Adrenal gland (tissue), 19 donors: ENCODE measurements at places on chromosomes 12 and 14. TPM values are rescaled to one million over a fixed set of nuclear protein-coding genes. Genes with fewer than 3 reads are reported as not detected.
A peak's percentile ranks its signal among the peaks of the same experiment; 100 is the strongest.

GRCh38 chr12:94663071-94663470 is 12.7 kb upstream of the TMCC3 start:
- no peak for DNase-seq
- H3K27me3 ChIP-seq, result no peaks in the 10 kb centered on the region
- no peak overlapping the region for H3K27ac ChIP-seq
- no peaks in the 10 kb centered on the region for H3K36me3 ChIP-seq
- H3K4me3 ChIP-seq, result no peak overlapping the region

DNA sequence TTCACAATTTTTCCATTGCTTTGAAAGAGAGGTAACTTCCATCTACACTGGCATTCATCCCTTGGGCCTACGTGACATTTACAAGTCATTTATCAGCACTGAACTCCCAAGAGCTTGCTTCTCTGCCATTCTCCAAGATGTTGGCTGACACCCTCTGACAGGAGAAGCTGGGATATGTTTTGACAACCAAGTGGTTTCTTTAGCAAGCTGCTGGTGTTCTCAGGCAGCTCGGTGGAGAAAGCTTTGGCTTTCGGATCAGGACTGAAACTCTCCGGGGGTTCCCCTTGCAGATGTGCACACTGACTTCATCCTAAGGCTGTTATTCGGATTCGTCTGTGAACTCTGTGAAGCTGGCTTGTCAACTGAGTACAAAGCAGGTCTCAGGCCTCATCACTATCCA is 15.7 kb downstream of the KCNA5 start:
- H3K27ac ChIP-seq, result no peak overlapping the region
- H3K4me3 ChIP-seq, result no peak overlapping the region
- no peaks in the 10 kb centered on the region for H3K27me3 ChIP-seq
- no peaks in the 10 kb centered on the region for H3K36me3 ChIP-seq
- no peaks in the 10 kb centered on the region for H3K4me1 ChIP-seq

- no peak for DNase-seq
- no peaks in the 10 kb centered on the region for H3K27me3 ChIP-seq
- H3K27ac ChIP-seq, result no peak overlapping the region
- no peaks in the 10 kb centered on the region for H3K4me1 ChIP-seq
These were observed 61.9 kb upstream of the IFNG-AS1 start for GRCh38 chr12:67927324-67927723.

GRCh38 chr12:118590406-118591150 is 214.2 kb downstream of the SUDS3 start:
- H3K27me3 ChIP-seq, result no peaks in the 10 kb centered on the region
- no peak overlapping the region for H3K27ac ChIP-seq
- H3K4me1 ChIP-seq, result no peaks in the 10 kb centered on the region
- no peak overlapping the region for H3K4me3 ChIP-seq

DNA sequence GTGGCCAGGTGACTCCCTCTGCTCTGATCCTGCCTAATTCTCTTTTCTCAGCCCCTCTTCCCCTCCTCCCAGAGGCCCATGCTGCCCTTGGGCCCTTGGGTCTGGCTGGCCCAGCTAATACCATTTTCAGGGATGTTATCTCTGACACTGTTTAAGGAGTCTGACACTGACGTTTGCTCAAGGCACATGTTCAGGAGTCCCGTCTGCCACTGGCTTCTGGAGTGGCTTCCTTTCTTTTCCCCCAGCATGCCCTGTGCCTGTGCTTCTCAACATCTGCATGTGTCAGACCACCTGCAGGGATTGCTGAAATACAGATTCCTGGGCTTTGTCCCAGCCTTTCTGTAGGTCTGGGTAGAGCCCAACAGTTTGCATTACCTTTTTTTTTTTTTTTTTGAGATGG is 128.9 kb downstream of the BCL11B start:
- H3K27me3 ChIP-seq, result no peaks in the 10 kb centered on the region
- no peaks in the 10 kb centered on the region for H3K4me1 ChIP-seq
- no peak overlapping the region for H3K4me3 ChIP-seq
- DNase-seq, result no peak
- no peak overlapping the region for H3K27ac ChIP-seq

HOXC12 gene
- total RNA-seq, result not detected

DNA sequence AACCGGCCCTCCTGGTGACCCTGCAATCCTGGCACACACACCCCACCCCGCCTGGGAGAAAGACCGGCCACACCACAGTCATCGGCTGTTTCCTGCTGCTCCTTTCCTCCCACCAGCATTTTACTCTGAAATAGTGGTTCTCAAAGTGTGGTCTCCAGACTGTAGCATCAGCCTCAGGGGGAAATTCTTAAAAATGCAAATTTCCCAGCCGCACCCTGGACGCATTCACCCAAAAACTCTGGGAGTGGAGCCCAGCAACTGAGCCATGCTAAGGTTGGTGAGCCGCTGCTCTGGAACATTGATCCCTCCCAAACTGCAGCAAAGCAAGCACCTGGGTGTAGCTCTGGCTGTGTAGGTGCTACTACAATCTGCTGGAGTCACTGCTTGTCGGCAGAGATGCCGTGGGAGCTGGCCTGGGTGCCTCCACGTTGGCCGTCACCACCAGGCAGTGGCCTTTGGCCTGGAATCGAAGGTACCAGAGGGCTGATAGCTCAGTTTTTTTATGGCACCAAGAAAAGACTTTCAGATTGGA is 38.4 kb upstream of the BCL2L14 start:
- H3K27ac ChIP-seq, result no peak overlapping the region
- H3K36me3 ChIP-seq, result no peaks in the 10 kb centered on the region
- no peaks in the 10 kb centered on the region for H3K27me3 ChIP-seq
- no peaks in the 10 kb centered on the region for H3K4me1 ChIP-seq

KRT85 gene
- not detected for total RNA-seq

DNA sequence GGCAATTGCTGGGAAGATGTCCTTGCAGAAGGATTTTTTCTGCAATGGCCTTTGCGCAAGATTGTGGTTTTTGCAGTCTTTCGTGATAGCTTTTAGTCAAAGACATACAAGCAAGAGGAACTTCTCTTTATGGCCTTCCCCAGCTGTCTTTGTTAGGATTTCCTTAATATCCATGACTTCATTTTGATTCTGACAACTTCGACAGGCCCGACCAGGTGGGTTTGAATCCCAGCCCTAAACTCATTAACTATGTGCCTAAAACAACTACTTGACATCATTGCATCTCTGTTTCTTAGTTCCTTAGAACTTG is 13.3 kb upstream of the VRK1 start:
- no peaks in the 10 kb centered on the region for H3K27me3 ChIP-seq
- H3K27ac ChIP-seq, result no peak overlapping the region
- no peak overlapping the region for H3K4me3 ChIP-seq
- no peaks in the 10 kb centered on the region for H3K36me3 ChIP-seq
- no peaks in the 10 kb centered on the region for H3K4me1 ChIP-seq

GRCh38 chr14:37466003-37466622 is 128.9 kb downstream of the FOXA1 start:
- no peaks in the 10 kb centered on the region for H3K27me3 ChIP-seq
- no peaks in the 10 kb centered on the region for H3K4me1 ChIP-seq
- H3K27ac ChIP-seq, result no peak overlapping the region
- H3K36me3 ChIP-seq, result no peaks in the 10 kb centered on the region

DNA sequence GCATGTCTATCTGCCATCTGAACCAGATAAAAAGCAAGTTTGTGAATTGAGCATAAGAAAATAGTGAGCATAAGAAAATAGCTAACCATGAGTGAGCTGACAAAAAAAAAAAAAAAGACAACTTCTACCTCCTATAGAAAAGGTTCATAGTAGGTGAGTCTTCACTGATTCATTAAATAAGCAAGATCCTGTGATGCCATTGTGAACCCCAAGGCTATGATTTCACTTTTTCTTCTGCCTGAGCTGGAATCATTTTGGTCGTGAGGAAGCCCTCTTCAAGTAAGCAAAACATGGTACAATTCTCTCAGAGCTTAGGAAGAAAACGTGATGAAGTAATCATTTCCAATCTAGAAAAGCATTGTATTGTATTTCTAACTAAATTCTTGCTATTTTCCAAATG is 1.2 kb downstream of the PIK3C2G start:
- H3K27me3 ChIP-seq, result no peaks in the 10 kb centered on the region
- H3K4me3 ChIP-seq, result no peak overlapping the region
- DNase-seq, result no peak
- no peaks in the 10 kb centered on the region for H3K4me1 ChIP-seq
- H3K36me3 ChIP-seq, result no peaks in the 10 kb centered on the region

DNA sequence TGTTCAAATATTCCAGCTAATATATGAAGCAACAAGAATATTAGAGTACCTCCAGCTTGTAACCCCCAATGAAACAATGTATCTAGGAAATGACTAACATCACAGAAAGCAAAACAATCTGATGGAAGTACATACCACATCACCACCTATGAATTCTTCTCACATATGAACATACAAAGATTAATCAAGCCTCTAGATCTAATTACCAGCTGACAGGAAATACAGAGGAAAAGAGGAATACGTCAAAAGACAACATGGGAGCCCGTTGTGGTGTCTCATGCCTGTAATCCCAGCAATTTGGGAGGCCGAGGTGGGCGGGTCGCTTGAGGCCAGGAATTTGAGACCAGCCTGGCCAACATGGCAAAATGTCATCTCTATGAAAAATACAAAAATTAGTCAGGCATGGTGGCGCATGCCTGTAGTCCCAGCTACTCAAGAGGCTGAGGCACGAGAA is 7.5 kb downstream of the NEDD8 start:
- H3K4me1 ChIP-seq, result no peaks in the 10 kb centered on the region
- H3K36me3 ChIP-seq, result no peaks in the 10 kb centered on the region
- no peak overlapping the region for H3K4me3 ChIP-seq
- no peak overlapping the region for H3K27ac ChIP-seq

ACACB gene
- total RNA-seq, result 78.5 TPM

- no peaks in the 10 kb centered on the region for H3K27me3 ChIP-seq
- no peak overlapping the region for H3K27ac ChIP-seq
- H3K36me3 ChIP-seq, result no peaks in the 10 kb centered on the region
- H3K4me1 ChIP-seq, result no peaks in the 10 kb centered on the region
These were observed 91.5 kb downstream of the APAF1 start for GRCh38 chr12:98736352-98737321.

GRCh38 chr12:52568111-52568510 is 5.5 kb downstream of the KRT74 start:
- no peak overlapping the region for H3K27ac ChIP-seq
- no peak overlapping the region for H3K4me3 ChIP-seq

KLRG1 gene
- total RNA-seq, result 2.8 TPM

EGLN3 gene
- 0.18 TPM for total RNA-seq

DNA sequence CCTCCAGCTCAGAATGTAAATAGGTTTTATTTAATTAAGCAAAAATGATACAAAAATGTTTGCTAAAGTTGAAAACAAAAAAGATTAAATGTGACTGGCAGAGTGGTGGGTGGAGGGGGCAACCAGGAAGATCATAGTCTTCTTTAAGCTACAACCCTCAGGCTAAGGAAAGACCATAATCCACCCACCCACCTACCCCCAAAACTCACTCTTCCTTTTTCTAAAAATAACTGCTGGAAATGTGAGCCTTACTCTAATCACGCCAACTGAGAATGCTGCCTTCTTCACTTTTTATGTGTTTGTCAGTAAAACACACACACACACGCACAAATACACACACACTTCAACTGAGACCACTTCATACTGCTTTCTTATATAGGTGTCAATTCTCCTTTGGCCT is 230.0 kb upstream of the EGLN3 start:
- H3K4me1 ChIP-seq, result no peaks in the 10 kb centered on the region
- peak overlapping the region; percentile 12 for H3K27ac ChIP-seq

DNA sequence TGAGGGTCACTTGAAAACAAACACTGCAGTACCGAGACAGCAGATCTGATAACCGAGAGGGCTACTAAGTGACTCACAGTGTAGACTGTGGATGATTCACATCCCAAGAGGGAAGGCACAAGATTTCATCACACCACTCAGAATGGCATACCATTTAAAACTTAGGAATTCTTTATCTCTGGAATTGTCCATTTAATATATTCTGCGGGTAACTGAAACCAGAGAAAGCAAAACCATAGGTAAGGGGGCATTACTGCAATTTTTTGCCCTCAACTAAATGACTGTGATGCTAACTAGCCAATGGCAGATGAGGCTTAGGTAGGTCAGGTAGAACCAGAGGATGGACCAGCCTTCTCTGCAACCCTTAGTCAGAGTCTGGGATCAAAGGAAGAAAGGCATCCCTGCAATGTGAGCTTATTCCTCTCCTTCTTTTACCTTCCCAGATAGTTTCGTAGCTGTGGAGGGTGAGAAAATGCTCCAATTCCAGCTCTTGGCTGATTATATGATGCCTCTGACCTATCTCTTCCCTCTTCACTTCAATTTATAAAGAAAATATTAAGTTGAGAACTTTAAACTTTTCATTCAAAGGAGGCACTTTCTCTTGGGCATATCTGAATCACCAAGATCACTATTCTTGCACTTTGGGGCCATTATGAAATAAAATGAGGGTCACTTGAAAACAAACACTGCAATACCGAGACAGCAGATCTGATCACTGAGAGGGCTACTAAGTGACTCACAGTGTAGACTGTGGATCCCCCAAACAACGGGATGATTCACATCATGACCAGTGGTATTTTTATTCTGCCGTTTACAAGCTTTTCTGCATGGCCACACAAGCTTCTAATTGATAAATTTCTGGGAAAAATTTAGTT is 6.8 kb downstream of the ART4 start:
- peaks cover 12% of the 10 kb centered on the region for H3K4me1 ChIP-seq
- DNase-seq, result peak; percentile 65
- no peaks in the 10 kb centered on the region for H3K36me3 ChIP-seq

DNA sequence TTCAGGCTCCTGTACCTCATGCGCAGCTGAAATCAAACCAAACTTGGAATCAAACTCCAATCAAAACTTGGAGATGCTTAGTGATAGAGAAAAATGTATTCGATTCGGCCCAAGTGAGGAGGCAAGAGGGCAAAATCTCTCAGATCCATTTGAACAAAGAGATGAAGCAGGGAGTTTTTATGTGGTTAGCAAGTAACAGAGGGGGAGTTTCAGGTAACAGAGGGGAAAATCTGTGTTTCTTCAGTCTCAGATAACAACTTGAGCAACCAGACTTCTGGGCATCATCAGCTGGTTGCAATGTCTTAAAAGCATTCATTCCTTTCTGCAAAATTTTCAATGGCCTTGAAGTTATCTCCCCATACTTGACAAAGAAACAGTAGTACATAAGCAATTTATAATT is 245.1 kb upstream of the AVPR1A start:
- H3K4me1 ChIP-seq, result no peaks in the 10 kb centered on the region
- no peak for DNase-seq
- no peaks in the 10 kb centered on the region for H3K27me3 ChIP-seq
- no peak overlapping the region for H3K4me3 ChIP-seq

- H3K27me3 ChIP-seq, result no peaks in the 10 kb centered on the region
- no peak overlapping the region for H3K4me3 ChIP-seq
- no peaks in the 10 kb centered on the region for H3K36me3 ChIP-seq
These were observed 31.4 kb downstream of the CFAP251 start for GRCh38 chr12:121949648-121950397.

GRCh38 chr14:50021261-50022031 is 94.9 kb downstream of the VCPKMT start:
- no peak overlapping the region for H3K27ac ChIP-seq
- H3K36me3 ChIP-seq, result no peaks in the 10 kb centered on the region
- H3K4me1 ChIP-seq, result peaks cover 20% of the 10 kb centered on the region
- DNase-seq, result no peak
